ENCODE measurements at places on chromosomes 7 and 10. TPM values are rescaled to one million over a fixed set of nuclear protein-coding genes. Genes with fewer than 3 reads are reported as not detected.

GRCh38 chr10:79053481-79054202 lies 15.1 kb upstream of the ZMIZ1 start:
- H3K4me1 ChIP-seq, result peaks cover 9% of the 10 kb centered on the region
- H3K4me3 ChIP-seq, result no peak overlapping the region
- no peaks in the 10 kb centered on the region for H3K27me3 ChIP-seq
- no peak overlapping the region for H3K27ac ChIP-seq
- no peaks in the 10 kb centered on the region for H3K36me3 ChIP-seq

- peaks cover 88% of the 10 kb centered on the region for H3K27me3 ChIP-seq
- H3K36me3 ChIP-seq, result no peaks in the 10 kb centered on the region
- no peak overlapping the region for H3K27ac ChIP-seq
- DNase-seq, result no peak
- H3K4me1 ChIP-seq, result peaks cover 9% of the 10 kb centered on the region
Measured at GRCh38 chr7:27178366-27178765, 4.2 kb upstream of the HOXA10 start.

- no peaks in the 10 kb centered on the region for H3K27me3 ChIP-seq
- no peaks in the 10 kb centered on the region for H3K36me3 ChIP-seq
- H3K4me1 ChIP-seq, result no peaks in the 10 kb centered on the region
- no peak overlapping the region for H3K4me3 ChIP-seq
- no peak for DNase-seq
Measured at GRCh38 chr7:118572604-118573003, 348.1 kb downstream of the ANKRD7 start.

- H3K4me3 ChIP-seq, result no peak overlapping the region
- no peaks in the 10 kb centered on the region for H3K27me3 ChIP-seq
- peaks cover 7% of the 10 kb centered on the region for H3K4me1 ChIP-seq
- H3K36me3 ChIP-seq, result no peaks in the 10 kb centered on the region
Measured at GRCh38 chr7:42106562-42106961, 130.4 kb downstream of the GLI3 start.

- no peaks in the 10 kb centered on the region for H3K27me3 ChIP-seq
- no peak overlapping the region for H3K4me3 ChIP-seq
- no peaks in the 10 kb centered on the region for H3K36me3 ChIP-seq
- DNase-seq, result peak; percentile 81
- H3K27ac ChIP-seq, result no peak overlapping the region
Measured at GRCh38 chr10:103663802-103664201, 170.3 kb downstream of the NEURL1 start.

DNA sequence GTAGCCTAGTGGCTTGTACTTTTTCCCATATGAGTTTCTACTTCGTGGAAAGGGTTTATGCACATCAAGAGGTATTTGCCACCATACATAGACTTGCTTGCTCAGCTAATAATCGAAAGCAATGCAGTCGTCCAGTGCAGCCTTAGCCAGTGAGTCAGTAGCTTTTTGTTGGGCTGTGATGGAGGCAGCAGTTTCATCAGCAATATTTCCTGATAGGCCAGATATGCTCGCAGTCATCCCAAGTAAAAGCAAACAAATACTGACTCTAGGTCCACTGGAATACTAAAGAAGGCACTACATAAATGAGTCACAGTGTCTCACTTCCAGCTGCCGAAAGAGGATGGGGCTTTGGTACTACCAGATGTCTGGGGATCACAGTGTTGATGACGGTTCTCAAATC lies 2.1 kb upstream of the BNIP3 start:
- H3K4me3 ChIP-seq, result no peak overlapping the region
- no peaks in the 10 kb centered on the region for H3K36me3 ChIP-seq
- peaks cover 14% of the 10 kb centered on the region for H3K4me1 ChIP-seq
- H3K27ac ChIP-seq, result no peak overlapping the region
- no peaks in the 10 kb centered on the region for H3K27me3 ChIP-seq
- DNase-seq, result no peak

DNA sequence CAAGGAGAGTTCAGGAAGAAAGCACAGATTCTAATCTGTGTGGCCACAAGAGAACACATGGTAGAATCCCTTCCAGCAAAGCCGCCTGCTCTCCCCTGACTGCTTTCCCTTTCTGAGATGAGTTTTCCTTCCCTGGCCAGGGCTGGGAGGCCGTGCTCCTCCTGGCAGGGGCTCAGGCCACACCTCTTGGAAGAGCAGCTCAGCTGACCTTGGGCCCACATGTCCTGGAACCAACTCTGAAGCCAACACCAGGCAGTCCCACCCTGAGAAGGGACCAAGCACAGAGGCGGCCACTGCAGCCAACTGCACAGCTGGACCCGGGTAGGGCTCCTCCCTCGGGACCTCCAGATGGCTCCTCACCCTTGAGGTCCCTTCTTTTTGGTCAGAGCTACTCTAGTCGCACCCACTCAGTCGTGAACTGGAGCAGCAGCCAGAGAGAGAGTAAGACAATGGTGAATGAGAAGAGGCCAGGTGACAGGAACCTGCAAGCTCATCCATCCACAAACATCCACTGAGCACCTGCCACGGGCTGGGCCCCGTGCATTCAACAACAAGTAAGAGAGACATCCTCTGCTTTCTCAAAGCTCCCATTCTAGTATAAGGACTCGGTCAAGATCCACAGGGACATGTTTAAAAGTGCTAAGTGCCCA lies 40.3 kb downstream of the FAM53B start:
- H3K36me3 ChIP-seq, result no peaks in the 10 kb centered on the region
- peaks cover 82% of the 10 kb centered on the region for H3K4me1 ChIP-seq
- no peaks in the 10 kb centered on the region for H3K27me3 ChIP-seq
- peak; percentile 80 for DNase-seq
- H3K27ac ChIP-seq, result peak overlapping the region; percentile 94
- no peak overlapping the region for H3K4me3 ChIP-seq

DNA sequence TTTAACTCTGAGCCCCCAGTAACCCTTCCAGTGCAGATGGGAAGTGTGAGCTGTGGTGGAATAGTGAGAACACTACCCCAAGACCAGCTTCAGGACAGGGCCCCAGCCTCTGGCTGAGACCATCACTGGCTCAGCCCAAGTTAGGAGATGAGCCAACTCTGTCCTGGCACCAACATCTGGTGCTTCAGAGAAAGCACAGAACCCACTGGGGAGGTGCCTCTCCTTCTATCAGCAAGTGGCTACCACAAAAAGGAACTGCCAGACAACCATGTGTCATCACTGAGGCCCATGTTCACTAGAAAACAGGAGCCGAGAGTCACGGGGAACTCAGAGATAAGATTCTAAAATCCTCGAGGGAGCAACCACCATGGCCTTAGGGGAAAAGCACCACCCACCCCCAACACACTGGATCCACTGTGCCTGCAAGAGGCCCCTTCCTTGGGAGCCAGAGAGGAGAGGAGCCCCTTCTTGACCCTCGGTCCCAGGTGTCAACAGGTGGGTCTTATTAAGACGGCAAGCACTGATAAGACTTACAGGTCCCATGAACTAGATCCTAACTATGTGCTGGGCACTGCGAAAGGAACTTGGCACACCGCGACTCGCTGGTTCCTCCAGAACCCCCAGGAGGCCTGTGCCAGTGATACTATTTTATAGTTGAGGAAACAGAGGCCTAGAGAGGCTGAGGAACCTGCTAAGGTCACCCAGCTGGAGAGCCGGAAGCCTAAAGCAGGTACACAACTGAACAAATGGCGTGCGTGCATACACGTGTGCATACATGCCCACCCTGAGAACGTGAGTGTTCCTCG lies 102.7 kb downstream of the FAM53B start:
- H3K36me3 ChIP-seq, result no peaks in the 10 kb centered on the region
- peaks cover 81% of the 10 kb centered on the region for H3K4me1 ChIP-seq
- peak; percentile 65 for DNase-seq
- peak overlapping the region; percentile 86 for H3K27ac ChIP-seq

DNA sequence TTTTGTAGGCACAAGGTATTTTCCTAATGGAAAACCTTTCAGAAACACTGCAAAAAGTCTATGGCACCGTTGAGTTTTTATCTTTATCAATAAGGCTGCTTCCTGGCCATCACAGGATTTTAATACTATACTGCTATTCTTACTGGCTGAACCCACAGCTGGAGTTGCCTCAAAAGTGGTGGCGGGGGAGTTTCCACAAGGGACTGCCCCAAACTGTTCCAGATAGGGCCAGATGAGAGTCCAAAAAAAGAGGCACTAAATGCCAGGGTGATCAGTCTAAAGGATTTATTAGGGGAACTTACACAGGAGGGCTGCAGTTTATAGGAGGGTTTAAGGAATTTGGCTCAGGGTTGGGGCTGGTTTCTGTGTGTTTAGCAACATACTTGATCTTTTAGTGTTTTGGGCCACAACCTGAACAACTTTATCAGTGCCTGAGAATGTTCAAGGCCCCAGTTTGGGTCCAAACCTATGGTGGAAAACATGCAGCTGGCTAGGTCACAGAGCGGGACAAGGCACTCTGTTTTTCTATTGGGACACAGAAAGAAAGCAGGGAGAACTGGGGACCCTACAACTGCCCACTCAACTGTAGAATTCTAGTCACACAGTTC lies 41.4 kb downstream of the STAM start:
- no peaks in the 10 kb centered on the region for H3K36me3 ChIP-seq
- no peak overlapping the region for H3K27ac ChIP-seq
- peaks cover 7% of the 10 kb centered on the region for H3K4me1 ChIP-seq
- no peak overlapping the region for H3K4me3 ChIP-seq
- DNase-seq, result no peak

DNA sequence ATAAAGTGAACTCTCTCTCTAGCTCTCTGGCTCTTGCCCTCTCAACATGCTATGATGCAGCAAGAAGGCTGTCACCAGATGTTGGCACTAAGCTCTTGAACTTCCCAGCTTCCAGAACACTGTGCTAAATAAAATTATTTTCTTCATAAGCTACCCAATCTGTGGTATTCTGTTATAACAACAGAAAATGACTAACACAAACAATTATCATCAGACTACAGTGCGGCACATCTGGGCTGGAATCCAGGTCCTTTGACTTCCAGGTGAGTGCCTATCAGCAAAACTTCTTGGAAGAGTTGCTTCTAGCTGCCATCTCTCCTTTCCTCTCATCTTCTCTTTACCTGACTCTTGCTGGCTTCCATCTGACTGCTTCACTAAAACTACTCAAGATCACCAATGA lies 20.4 kb downstream of the HTR7 start:
- no peak overlapping the region for H3K4me3 ChIP-seq
- no peaks in the 10 kb centered on the region for H3K36me3 ChIP-seq
- H3K27me3 ChIP-seq, result no peaks in the 10 kb centered on the region
- no peak overlapping the region for H3K27ac ChIP-seq
- H3K4me1 ChIP-seq, result no peaks in the 10 kb centered on the region
- no peak for DNase-seq

DNA sequence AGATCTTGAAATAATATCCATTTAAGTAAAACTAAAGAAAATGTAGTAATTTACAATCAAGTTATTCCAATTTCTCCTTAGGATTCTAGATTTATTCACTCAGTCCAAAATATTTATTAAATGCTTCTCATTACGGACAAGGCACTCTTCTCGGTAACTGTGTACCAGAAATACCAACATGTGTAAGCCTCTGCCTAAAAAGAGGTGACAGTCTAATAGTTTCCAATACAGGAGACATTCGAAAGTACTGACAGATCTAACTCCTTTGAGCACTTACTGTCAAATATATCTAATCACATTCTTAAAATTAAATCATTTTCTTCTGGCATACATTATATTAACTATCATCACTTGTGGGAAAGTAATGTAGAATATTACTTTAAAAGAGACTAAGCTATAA lies 26.9 kb downstream of the TMEM168 start:
- DNase-seq, result no peak
- no peaks in the 10 kb centered on the region for H3K36me3 ChIP-seq
- H3K27me3 ChIP-seq, result no peaks in the 10 kb centered on the region
- H3K27ac ChIP-seq, result no peak overlapping the region
- H3K4me1 ChIP-seq, result no peaks in the 10 kb centered on the region

DNA sequence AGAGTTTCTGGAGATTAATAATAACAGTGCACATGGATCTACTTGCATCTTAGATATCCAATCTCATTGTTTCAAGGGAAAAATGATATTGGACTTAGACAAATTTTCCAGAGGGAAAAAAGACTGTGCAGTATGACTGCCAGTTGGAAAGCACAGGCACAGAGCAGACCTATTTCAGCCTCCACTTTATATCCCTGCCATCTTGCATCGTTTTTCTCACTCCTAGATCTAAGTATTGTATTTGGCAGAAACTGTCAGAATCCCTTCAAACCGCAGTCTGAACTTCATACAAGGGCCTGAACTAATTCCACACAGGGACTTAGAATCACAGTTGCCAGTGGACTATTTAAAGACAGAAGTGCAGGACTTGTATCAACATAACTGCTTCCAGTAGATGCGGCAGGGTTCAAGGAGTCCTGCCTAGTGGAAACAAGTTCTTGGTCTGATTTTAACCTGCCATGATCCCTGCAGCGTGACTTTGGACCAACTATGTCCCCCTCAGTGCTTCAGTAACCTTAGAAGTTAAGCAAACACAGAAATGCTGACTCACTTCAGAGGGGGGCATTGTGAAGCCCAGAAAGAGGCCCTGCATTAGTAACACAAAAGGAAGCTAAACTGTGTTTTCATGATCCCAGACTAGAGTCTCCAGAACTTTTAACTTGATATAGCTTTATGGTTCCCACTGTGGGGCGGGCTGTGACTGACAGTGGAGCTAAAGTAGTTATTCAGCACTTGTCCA lies 95.7 kb upstream of the PALS2 start:
- no peaks in the 10 kb centered on the region for H3K36me3 ChIP-seq
- peaks cover 41% of the 10 kb centered on the region for H3K4me1 ChIP-seq
- peak overlapping the region; percentile 91 for H3K27ac ChIP-seq
- peak; percentile 92 for DNase-seq
- no peak overlapping the region for H3K4me3 ChIP-seq

- H3K27me3 ChIP-seq, result no peaks in the 10 kb centered on the region
- no peaks in the 10 kb centered on the region for H3K4me1 ChIP-seq
- no peak overlapping the region for H3K4me3 ChIP-seq
- no peak for DNase-seq
- no peak overlapping the region for H3K27ac ChIP-seq
Measured at GRCh38 chr7:2143981-2144595, 88.7 kb downstream of the MAD1L1 start.

GRCh38 chr7:86295526-86295925 lies 348.2 kb upstream of the GRM3 start:
- DNase-seq, result no peak
- H3K27me3 ChIP-seq, result no peaks in the 10 kb centered on the region
- no peaks in the 10 kb centered on the region for H3K36me3 ChIP-seq
- no peaks in the 10 kb centered on the region for H3K4me1 ChIP-seq
- no peak overlapping the region for H3K4me3 ChIP-seq

ST8SIA6 gene
- total RNA-seq, result 5.6 TPM

SPDYE2B gene
- total RNA-seq, result not detected

GPRIN2 gene
- 9.1 TPM for total RNA-seq

PNLIPRP3 gene
- total RNA-seq, result 0.27 TPM

SPDYE2 gene
- 0.45 TPM for total RNA-seq

TFR2 gene
- total RNA-seq, result not detected

THAP5 gene
- 41.0 TPM for total RNA-seq
